ENCODE measurements at places on chromosomes 12 and 14. TPM values are rescaled to one million over a fixed set of nuclear protein-coding genes. Genes with fewer than 3 reads are reported as not detected.

DNA sequence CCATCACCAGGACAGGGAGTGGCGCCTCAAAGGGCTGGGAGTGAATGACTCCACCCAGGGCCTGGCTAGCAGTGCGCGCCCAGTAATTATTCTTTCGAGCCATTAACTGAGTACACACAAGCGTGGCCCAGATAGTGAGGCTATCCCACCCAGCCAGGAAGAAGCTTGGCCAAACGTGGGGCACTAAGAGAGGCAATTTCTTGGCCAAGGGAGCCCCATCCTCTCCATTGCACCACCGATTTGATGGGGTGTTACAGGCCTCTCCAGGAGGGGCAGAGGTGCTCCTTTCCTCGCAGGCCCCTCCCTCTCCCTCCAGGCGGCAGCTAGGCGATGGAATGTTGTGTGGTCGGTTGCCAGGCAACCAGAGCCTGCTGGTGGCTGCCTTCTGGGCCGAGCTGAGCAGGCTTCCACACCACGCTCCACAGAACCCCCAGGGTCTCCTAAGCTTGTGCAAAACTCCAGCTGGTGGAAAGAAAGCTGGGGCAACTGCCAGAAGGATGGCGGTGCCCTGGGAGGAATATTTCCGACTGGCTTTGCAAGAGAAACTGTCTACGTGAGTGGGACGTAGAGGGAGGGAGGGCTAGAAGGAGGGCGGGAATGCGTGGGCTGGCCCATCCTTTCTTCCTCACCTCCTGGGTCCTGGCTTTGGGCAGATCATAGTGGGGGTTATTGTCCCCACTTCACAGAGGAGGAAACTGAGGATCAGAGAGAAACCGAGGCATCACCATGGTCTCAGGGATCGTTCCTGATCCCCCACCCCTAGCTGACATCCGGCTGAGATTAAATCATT, at the start of gene CFAP73:
Gene CFAP73, plus strand, starts transcription at position 364 of the 790 bp plus-strand sequence. Its CDS starts 134 bp downstream, at position 498.
- DNase-seq: peak; percentile 84
- H3K4me3 ChIP-seq: peak within 1 kb of the TSS; percentile 20
- no peaks in the 10 kb centered on the region for H3K27me3 ChIP-seq
- no peaks in the 10 kb centered on the region for H3K36me3 ChIP-seq
- peak within 1 kb of the TSS; percentile 77 for H3K27ac ChIP-seq

DNA sequence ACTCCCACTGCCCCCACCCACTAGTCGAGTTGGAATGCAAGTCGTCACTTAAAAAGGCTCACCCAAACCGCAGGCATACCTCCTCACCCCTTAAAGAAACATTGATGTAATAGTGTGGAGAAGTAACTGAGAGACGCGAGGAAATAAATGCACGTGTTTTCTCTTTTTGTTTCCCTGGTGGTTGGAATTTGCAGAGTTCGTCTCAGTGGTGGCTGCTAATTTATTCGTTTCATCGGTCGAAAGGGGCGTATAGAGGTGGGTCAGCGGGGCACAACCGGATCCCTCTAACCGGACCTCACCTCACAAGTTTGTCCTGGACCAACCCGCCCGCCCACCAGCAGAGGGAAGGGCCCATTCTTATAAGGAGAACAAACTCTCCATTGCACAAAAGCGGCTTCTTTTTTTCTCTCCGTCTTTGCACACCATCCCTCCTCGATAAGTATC, 5.0 kb upstream of the NPAS3 start:
- no peaks in the 10 kb centered on the region for H3K4me1 ChIP-seq
- H3K27ac ChIP-seq: no peak overlapping the region
- peak overlapping the region; percentile 57 for H3K4me3 ChIP-seq

- no peak for DNase-seq
- H3K27me3 ChIP-seq: no peaks in the 10 kb centered on the region
- no peaks in the 10 kb centered on the region for H3K4me1 ChIP-seq
- H3K4me3 ChIP-seq: no peak overlapping the region
- no peaks in the 10 kb centered on the region for H3K36me3 ChIP-seq
Observed at GRCh38 chr12:42705863-42706262, 116.3 kb upstream of the PRICKLE1 start.

The SLC10A1 gene
- total RNA-seq: not detected

Data from breast epithelium (tissue), 4 donors.